ENCODE measurements at places on chromosomes 2 and 18.

- DNase-seq, result no peak
These were observed 39.1 kb upstream of the TWIST2 start for GRCh38 chr2:238808761-238809160.

- DNase-seq, result peak; percentile 18
These were observed 6.3 kb downstream of the C2orf81 start for GRCh38 chr2:74414881-74415761.

GRCh38 chr2:144703852-144704708, 184.2 kb upstream of the ZEB2 start:
- DNase-seq, result no peak

DNA sequence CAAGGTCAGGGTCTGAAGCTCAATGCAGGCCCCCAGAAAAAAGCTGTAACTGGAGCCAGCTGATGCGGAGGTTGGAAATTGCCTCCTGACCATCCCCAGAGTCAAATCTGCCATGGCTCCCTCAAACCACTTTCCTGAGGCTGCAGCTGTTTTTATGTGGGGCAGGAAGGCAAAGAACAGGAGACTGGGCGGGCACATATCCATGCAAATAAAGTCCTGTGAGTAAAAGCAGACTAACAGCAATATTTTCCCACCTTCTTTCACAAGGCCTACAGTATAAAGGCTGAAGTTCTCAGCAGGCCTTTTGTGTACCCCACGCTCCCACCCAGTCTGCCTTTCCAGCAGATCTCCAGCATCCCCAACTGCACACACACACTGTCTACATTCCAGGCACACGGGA, 47.1 kb downstream of the CYP1B1 start:
- no peak for DNase-seq

GRCh38 chr2:21431078-21431477, 307.3 kb downstream of the TDRD15 start:
- DNase-seq, result no peak

GRCh38 chr2:234991793-234992192, 40.0 kb downstream of the SH3BP4 start:
- no peak for DNase-seq

DNA sequence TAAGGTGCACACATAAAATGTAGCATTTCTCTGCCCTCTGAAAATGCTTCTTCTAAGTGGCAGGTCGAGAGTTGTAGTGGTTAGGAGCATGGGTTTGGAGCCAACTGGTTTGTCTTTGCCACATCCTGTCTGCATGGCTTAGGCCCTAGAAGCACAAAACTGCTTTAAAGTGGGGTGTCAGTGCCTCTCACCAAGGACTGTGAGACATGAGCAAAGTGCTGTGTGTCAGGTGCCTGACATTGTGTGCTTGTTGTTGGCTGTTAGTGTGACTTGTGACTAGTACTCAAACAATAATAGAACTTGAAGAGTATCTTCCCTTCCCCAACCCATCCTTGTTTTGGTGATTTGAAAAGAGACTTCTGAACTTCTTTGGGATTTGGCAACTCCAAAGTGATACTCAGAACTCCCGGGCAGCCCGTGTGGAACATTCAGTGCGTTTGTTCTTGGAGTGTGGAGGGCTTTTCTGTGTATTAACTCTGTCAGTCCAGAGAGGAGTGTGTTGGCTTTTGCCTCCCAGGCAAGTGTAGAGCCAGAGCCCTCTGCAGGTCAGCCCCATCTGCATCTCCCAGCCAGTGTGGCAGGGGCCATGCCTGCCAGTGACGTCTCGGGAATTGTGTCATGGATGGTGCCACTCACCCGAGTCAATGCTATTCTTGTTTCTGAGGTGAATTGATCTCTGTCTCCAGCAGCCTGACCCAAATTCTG, 5.0 kb downstream of the MGAT5 start:
- DNase-seq, result no peak

- DNase-seq, result no peak
These were observed 43.9 kb upstream of the STPG4 start for GRCh38 chr2:47198985-47199451.

DNA sequence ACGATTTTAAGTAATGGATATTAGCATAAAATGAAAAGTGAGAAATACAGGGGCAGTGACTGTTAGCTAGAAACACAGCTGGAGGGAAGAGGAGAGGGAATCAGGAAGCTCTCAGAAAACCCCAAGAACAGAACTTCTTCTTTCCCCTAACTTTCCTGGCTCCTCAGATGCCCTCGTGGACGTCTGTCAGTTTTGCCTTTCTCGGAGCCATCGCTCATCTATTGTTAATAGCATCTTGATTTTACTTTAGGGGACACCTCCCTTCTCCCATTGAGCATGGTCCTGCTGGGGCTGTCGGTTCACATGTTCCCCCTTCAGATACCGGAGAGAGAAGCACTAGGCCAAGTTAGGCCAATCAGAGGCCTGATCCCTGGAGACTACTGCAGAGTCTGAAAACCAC, 2.3 kb upstream of the PLEK start:
- DNase-seq, result no peak

DNA sequence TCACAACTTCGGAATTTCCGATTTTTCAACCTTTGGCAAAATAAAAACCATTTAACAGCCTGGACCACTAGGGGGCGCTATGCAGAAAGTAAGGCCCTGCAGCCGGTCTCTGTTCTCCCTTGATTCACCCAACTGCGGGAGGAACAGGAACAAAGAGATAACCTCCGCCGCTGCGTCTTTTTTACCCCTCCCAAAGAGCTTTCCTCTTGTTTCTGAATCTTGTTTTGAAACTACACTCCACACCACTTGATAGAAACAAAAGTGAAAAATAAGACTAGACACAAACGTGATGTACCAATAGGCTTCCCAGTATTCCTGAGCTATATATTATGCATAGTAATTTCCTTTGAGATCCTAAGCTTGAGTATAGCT, 231.2 kb downstream of the MYO3B start:
- peak; percentile 37 for DNase-seq

DNA sequence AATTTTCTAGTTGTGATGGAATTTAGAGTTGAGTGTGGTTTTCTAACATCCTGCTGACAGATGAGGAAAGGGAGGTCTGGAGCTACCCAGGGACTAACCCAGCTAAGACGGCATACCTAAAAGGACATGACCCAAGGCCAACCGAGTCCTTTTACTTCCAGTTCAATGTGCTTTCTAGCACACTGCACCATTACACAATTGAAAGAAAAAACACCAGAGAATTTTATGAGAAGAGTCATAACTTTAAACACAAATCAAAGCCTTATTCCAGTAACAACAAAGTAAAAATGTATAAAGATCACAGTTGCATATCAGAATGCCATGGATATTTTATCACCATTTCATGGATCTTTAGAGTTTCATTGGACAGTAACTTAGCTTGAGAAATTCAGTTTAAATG, 480.3 kb downstream of the MEIS1 start:
- DNase-seq, result no peak

DNA sequence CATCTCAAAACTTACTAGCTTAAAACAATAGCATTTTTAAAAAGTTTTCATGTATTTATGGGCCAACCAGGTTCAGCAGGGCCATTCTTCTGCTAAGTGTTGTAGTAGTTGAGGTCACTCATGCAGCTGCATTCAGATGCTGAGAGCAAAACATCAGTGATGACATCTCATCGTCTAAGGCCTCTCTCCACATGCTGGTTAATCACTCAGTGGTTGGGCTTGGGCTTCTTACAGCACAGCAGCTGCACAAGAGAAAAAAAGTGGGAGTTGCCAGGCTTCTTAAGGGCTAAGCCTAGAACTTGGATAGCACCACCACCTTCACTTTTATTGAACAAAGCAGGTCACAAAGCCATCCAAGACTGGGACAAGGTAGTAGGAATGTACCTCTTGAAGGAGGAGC, 190.3 kb downstream of the IRS1 start:
- no peak for DNase-seq

DNA sequence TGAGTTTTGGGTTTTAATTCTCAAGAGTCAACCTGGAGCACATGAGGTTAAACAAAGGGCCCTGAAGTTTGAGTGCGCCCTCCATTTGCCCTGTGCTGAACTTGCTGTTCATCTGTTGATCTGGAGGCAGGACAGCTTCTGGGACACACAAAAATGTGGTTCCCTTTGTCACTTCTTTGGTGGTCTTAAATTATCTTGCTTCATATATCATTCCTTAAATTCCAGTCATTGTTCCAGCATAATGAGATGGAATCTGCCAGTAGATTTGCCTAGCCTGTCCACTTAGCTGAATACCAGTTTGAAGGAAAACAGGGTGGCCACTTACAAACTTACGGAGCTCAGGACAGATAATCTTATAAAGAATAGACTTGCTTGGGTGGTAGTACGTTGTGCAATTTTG, 916 bp downstream of the CETN1 start:
- no peak for DNase-seq

- DNase-seq, result no peak
These were observed 156.5 kb downstream of the SP3 start for GRCh38 chr2:173808718-173809117.

- DNase-seq, result no peak
These were observed 539.6 kb downstream of the PID1 start for GRCh38 chr2:228731517-228731916.

- no peak for DNase-seq
These were observed 1.9 kb upstream of the SH3BP4 start for GRCh38 chr2:234949762-234950434.
